ENCODE measurements at places on chromosomes 2 and 18.

DNA sequence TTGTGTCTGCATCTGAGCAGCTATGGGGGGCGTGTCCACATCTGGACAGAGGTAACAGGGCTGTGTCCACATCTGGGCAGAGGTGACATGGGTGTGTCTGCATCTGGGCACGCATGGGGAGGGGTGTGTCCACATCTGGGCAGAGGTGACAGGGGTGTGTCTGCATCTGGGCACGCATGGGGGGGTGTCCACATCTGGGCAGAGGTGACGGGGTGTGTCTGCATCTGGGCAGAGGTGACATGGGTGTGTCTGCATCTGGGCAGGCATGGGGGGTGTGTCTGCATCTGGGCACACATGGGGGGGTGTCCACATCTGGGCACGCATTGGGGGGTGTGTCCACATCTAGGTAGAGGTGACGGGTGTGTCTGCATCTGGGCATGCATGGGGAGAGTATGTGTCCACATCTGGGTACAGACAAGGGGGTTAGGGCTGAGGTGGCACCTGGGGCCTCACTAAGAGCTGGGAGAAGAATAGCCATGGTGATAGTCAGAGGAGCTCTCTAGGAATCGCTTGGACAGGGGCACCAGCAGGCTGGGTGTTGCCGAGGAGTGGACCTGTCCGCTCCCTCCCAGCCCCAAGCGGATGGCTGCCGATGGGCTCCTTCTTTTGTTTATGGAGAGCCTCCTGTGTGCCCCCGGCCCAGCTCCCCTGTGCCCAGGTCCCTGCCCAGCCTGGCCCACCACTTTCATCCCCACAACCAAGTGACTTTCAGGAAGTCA, 177.8 kb downstream of the EIPR1 start:
- no peak for DNase-seq

- no peak for DNase-seq
Observed at GRCh38 chr2:158202161-158202815, 100.6 kb downstream of the UPP2 start.

GRCh38 chr2:147714582-147714981, 130.2 kb upstream of the ACVR2A start:
- no peak for DNase-seq

GRCh38 chr2:53131416-53131815, 636.2 kb upstream of the CHAC2 start:
- no peak for DNase-seq

GRCh38 chr18:77676910-77677309, 427.3 kb downstream of the GALR1 start:
- no peak for DNase-seq

DNA sequence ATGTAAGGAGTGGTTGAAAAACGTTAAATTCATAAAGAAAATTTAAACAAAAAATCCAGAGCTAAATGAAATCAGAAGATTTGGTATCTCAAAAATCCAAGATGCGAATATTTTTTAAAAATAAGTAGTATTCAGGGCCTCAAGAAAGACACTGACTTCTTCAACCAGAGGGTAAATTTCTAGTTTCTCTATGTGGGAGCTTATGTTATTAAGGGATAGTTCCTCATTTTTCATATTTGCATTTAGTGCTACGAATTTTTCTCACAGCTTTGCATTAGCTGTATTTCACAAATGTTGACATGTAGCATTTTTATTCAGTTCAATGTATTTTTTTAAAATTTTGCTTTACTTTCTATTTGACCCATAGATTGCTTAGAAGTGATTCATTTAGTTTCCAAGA, 454.7 kb downstream of the CBLN2 start:
- no peak for DNase-seq

DNA sequence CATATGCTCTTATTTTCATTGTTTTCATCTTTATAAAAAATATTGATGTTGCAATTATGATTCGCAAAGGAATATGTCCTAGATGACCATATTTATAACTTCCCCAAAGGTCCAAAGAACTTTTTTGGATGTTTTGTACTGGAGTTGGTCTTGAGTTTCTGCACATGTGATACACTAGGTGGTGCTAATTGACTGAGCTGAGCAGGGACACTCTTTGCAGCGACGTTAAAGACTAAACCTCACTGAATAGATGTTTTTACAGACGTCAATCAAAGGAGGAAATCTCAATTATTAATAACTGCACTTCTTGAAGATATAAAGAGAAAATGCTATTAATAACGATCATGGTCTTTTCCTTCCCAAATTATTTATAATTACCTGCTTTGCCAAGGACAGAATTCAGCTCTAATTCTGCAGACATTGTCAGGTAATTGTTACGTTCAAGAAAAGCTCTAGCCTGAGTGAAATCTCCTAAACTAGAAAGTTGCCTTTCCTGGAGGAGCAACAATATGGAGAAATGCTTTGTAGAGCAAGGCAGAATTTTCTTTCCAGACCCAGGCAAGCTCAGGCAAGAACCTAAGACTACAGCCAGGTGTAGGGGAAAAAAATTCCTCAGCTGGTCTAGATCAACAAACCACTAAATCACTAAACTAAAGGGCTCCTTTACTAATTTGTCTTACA, 119.3 kb upstream of the RBBP8 start:
- no peak for DNase-seq

DNA sequence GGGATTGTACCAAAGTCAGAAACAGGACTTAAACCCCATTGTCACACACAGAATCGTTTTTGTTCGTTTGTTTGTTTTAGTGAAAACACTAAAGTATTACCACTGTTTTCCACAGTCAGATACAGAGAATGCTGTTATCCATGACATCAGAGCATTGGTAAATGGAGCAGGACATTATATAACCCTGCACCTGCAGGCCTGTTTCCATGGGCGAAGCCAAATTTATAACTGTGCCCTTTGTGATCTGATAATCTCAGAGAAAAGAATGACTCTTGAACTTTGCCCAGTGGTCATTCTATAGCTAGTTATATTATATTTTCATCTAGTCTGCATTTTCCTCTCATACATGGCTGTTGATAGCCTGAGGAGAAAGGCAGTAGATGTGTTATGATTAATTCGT, 217.6 kb downstream of the TMEM182 start:
- DNase-seq = no peak

DNA sequence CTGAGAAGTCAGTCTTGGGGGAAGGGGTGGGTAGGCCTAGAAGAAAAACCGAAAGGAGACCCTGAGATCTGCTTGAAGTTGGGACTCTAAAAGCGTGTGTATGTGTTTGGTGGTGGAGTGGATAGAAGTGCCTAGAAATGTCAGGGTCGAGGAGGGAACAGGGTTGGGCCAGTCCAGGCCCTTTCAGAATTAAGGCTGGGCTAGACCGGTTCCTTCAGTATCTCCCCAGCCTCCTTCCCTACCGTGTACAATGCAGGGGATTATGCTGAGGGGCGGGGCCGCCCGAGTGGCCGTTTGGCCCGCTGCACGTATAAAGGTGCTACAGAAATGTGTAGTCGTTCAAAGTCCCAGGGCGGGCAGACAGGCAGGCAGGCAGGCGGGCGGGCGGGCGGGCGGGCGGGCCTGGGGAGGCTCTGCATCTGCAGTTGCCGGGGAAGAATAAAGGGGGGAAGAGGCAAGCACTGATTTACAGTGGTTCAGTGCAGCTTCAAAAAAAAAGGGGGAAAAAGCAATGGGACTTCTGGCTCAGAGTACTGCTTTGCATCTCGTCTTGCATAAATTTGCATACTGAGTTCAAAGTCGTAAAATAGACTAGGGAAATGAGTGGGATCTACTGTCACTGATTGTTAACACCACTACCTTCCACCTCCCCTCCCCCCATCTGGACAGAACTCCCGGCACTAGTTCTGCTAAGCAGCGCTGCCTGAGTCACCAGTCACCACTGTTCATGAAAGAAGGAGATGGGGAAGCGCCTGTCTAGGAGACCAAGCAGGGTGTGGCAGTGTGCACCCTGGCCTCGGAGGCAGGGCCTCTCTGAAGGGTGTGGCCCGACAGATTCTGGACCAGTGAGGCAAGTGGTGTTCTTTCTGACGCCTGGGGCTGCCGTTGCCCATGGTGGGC, 3.6 kb downstream of the IGFBP2 start:
- no peak for DNase-seq

DNA sequence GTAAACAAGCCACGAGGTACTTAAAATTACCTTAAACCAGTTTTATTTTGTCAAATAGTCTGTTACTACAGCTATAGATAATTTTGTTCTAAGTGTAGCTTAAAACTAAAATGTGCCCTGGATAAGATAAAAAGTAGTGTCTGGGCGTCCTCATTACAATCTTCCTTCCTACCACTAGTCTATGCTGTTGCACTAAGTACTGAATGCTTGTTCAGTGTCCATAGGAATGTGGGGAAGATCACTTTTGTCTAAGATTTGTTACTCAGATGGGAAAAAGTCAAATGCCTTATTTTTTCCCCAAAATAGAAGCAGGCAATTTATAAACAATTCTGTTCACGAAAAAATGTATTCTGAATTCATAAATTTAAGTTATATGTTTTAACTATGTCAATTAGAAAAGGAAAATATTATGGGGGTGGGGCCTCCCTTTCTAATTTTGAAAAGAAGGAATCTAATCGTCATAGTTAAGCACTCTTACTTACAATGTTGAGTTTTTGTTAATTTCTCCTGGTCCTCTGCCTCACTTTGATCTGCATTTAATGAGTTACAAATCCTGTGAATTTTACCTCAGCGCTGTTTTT, 140.4 kb upstream of the VRK2 start:
- DNase-seq = no peak

DNA sequence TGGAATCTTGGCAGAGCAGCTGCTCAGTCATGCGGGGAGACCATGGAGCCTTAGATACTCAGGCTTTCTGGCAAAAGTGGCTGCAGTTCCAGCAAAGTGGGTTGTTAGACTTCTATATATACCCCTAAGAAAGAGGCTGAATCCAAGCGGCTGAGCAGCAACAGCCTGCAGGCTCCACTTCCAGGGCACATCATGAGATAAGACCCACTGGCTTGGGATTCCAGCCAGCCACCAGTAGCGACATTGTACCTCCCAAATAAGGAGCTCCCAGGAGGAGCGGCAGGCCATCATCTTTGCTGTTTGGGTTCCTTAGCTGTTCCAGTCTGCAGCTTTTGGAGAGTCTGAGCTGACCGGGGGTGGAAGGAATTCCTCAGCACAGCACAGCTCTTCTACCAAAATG, 150.3 kb upstream of the ST6GAL2 start:
- no peak for DNase-seq

DNA sequence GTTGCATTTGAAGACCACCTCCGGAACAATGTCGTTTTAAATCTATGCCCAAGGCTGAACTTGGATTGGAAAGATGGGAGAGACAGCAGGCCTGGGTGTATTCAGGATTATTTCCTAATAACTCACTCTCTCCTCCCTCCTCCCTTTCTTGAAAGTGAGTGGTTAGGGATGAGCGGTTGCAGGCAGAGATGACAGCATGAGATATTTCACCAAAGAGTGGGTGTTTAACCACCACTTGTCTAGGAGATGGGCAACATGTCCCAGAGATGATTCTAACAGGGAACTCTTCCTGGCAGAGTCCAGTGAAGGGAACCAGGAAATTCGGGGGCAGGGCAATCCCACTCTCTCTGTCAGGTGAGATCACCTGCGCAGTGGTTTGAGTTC, 123.2 kb downstream of the KCTD1 start:
- no peak for DNase-seq

DNA sequence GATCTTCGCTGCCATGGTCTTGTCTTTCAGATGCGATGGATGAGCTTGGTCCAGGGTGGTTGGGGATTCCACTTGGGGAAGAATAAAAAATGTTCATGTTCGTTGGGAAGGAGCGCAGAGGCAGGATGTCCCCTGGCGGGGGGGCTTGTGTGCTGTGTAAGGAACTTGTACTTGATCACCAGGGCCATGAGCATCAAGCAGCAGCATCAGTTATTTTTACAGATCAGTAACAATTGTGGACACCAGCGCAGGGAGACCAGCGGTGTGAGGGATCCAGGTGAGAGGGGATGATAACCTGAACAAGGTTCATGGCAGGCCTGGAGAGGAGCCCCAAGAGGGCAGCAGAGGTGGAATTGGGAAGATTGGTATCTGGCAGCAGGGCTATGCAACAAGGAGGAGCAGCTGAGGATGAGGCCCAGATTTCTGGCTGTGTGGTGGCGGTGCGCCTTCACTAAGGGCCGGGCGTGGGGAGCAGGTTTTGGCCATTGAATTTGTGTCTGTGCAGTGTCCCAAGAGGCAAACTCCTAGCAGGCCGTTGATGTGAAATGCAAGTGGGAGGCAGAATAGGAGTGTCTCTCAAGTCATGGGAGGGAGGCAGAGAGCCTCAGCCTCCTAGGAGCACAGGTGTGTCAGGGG, 3.9 kb downstream of the CNNM3 start:
- DNase-seq = no peak

DNA sequence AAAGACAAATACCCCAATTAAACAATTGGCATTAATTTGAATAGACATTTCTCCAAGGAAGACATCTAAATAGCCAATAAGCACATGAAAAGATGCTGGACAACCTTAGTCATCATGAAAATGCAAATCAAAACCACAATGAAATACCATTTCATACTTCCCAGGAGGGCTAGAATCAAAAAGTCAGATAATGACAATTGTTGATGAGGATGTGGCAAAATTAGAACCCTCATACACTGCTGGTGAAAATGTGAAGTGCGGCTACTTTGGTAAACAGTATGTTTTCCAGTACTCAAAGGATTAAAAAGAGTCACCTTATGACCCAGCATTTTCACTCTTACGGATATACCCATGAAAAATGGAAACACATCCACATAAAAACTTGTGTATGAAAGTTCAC, 91.6 kb downstream of the FIGN start:
- DNase-seq = no peak

DNA sequence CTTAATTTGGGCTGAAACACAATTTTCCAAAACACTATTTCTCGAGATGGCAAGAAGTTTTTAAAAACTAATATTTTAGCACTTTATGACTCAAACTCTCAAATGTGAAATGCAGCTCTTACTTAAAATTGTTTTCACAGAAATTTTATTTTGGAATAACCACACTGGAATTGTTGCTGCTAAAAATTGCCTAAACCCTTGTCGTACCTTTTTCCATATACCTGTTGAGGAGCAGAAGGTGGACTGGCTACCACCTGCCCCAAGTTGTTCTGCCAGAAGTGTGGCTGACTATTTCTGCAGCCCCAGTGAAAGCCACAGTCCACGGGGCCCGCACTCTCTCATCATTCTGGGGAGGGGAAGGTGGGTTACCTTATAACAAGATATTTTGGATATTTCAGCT, 23.4 kb downstream of the TNFRSF11A start:
- DNase-seq = no peak

- DNase-seq = no peak
Observed at GRCh38 chr18:46053368-46054095, 18.5 kb downstream of the PSTPIP2 start.

- no peak for DNase-seq
Observed at GRCh38 chr2:215874418-215874817, 138.9 kb downstream of the MREG start.

GRCh38 chr2:227472265-227473121, 537 bp downstream of the AGFG1 start:
- peak; percentile 46 for DNase-seq

GRCh38 chr2:192148241-192148619, 46.5 kb downstream of the TMEFF2 start:
- DNase-seq = no peak

GRCh38 chr18:45102863-45103262, 422.2 kb downstream of the SETBP1 start:
- DNase-seq = no peak

- no peak for DNase-seq
Observed at GRCh38 chr2:240203788-240204270, 63.4 kb upstream of the OTOS start.

Data from CD4-positive, alpha-beta T cell treated with Interleukin-6 for 4 hours (primary cell).